ENCODE measurements at places on chromosomes 4 and X.

DNA sequence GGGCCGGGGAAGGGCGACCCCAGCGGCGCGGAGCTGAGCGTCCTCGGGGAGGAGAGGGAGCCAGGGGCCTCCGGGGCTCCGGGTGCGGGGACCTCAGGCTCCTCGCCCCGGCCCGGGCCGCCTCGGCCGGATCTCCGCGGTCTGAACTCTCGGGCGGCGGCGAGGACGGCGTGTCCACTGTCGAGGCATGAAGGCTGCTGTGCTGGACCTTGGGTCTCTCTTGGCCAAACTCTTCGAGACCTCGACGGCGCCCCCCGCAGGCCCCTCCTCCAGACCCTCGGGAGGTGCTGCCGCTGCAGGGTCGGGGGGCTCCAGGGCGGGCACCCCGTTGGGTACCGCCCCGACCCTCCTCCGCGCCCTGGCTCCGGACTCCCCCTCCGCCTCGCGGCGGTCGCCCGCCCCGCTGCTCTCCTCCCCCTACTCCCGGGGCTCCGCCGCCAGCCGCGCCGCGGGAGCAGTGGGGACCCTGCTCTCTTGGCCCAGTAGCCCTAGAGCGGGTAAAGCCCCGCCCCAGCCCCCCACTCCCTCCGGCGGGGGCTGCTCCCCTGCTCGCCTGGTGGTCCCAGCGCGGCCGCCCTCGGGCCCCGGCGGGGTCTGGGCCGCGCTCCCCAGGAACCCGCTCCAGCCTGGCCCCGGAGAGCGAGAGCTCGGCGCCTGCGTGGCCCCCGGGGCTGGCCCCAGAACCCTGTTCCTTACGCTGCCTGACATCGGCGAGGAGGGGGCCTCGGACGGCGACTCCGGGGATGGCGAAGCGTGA, 564 bp downstream of the FAM149A start:
- no peak for DNase-seq

GRCh38 chr4:83618431-83618830, 82.5 kb downstream of the GPAT3 start:
- no peak for DNase-seq

DNA sequence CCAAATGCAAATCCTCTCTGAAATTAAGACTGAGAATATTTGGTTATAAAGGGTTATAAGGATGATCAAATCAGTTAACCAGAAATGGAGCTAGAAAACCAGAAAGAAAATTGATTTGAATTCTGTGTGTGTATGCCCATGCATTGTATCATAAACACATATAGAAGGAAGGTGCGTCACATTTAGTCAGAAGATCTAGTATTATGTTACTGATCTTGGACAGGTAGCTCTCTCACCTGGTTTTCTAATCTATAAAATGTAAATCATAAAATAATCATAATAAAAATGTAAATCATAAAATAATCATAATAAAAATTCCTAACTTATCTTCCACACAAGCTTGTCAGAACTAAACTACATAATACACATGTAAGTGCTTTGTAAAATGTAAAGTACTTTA, 78.8 kb downstream of the BMP3 start:
- DNase-seq, result no peak

DNA sequence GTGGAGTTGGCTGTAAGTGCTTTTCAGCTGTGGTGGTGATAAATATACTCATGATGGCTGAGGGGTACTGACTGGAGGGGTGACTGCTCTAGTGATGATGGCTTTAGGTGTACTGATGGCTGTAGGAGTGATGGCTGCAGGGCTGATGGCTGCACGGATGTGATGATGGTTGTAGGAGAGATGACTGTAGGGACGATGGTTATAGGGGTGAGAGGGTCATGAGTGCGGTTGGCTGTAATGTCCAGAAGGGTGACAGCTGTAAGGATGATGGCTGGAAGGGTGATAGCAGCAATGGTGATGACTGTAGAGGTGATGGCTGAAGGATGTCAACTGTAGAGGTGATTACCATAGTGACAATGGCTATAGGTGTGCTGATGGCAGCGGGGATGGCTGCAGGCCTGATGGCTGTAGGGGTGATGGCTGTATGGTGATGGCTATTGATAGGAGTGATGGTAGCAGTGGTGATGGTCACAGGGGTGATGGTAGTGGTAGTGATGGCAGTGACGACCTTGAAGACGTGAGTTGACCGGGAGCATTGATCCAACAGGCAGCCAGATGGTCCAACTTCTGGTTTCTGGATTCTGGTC, 570 bp upstream of the SASH3 start:
- no peak for DNase-seq

DNA sequence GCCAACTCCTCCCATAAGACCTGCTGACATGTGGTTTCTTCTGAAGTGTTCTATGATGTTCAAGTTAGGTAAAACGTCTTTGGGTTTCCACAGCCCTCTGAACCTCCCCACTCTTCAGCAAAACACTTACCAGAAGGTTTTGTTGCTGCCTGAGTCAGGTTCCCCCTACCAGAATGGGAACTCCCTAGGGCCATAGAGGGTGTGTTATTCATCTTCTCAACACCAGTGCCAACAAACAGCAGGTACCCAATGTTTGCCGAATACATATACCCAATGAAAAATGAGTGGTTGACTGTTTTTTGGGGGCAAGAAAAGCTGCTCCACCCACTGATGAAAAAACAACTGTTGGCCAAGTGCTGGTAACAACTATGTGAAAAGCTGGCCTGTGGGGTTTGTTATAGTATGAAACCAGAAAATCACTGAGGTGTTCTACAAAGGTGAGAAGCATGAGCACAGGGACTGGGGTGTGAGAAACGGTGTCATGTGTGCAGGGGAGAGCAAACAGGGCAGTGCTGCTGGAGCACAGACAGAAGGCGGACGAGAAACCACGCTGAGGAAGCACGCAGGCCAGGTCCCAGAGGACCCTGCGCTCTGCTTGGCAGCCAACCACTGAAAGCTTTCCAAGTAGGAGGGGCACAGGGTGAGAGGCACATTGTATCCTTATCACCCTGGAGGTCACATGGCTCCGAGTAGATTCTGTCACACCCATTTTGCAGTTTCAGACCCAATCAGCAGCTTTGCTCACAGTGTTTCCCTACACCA, 28.8 kb downstream of the ATP8A1 start:
- no peak for DNase-seq

GRCh38 chrX:10769195-10769594, 148.8 kb upstream of the MID1 start:
- no peak for DNase-seq

- no peak for DNase-seq
Observed at GRCh38 chr4:65069177-65069576, 601.1 kb downstream of the EPHA5 start.

DNA sequence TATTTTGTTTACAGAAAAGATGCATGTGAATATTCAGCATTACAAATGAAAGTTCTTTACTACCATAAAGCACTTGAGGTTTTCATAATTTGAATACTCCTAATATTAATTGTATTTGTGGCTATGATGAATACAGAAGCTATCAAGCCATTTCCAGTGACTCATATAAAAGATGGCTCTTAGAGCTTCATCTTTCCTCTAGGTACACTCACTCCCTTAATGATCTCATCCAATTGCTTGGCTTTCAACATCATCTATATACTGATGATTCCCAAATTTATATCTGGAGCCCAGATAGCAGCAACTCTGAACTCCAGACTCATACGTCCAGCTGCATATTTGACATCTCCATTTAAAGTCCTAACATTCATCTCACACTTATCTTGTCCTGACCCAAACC, 183.4 kb upstream of the FAM241A start:
- no peak for DNase-seq

DNA sequence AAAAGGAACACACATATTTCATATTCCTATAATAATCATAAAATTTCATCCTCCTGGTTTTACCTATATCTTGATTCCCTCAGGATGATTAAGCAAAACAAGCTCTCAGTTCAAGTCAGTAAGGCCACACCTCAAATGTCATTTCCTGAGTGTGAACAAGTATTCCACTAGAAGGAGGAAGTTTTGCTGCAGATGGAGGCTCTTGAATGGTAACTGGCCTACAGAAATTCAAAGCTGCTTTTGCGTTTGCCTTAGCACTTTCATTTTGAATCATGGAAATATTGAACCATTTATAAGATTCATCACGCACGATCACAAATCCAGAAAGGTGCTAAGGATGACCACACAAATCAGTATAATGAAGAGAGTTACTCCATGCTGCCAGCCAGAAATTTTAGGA, 254.4 kb upstream of the CXXC4 start:
- DNase-seq, result no peak

- DNase-seq, result no peak
Observed at GRCh38 chrX:18861511-18861910, 122.4 kb downstream of the PHKA2 start.

GRCh38 chr4:119664168-119664907, 35.7 kb upstream of the PDE5A start:
- DNase-seq, result no peak

- no peak for DNase-seq
Observed at GRCh38 chr4:1646690-1647089, 37.4 kb downstream of the FAM53A start.

DNA sequence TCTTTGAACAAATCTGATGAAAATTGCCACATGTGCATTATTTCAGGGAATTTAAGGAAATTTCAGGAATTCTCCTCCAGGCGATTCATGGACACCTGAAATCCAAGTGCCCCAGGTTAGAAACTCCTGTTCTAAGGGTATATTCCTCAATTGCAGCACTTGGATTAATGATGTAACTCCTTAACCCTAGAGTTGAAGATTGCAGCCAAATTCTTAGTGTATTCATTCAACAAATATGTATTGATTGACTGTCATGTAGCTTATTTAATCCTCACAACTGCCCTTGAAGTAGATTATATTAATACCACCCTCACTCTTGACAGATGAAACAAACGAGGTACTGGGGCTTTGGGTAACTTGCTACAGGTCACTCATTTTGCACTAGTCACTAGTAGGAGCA, 11.3 kb downstream of the CETN2 start:
- no peak for DNase-seq

GRCh38 chr4:30950737-30951136, 230.6 kb downstream of the PCDH7 start:
- DNase-seq, result no peak

- DNase-seq, result no peak
Observed at GRCh38 chrX:122046815-122047214, 999.4 kb downstream of the GLUD2 start.

GRCh38 chr4:53365121-53365485, 758 bp downstream of the SCFD2 start:
- no peak for DNase-seq

GRCh38 chr4:69617083-69617694, 22.3 kb downstream of the UGT2A2 start:
- no peak for DNase-seq

All from stimulated activated CD4-positive, alpha-beta T cell treated with anti-CD3 and anti-CD28 coated beads, Interleukin-1b, Interleukin-23, amount 100 ng/mL, for 1 hour (primary cell).